Karpas-422 (cell line): ENCODE measurements at places on chromosomes 1 and 21. TPM values are rescaled to one million over a fixed set of nuclear protein-coding genes. Genes with fewer than 3 reads are reported as not detected.
A peak's percentile ranks its signal among the peaks of the same experiment; 100 is the strongest.

GRCh38 chr1:2224170-2224584, 3.9 kb upstream of the SKI start:
- DNase-seq = no peak
- peaks cover 2% of the 10 kb centered on the region; the same call in 1 of the 2 replicates for H3K4me1 ChIP-seq
- H3K4me3 ChIP-seq = no peak overlapping the region
- H3K36me3 ChIP-seq = no peaks in the 10 kb centered on the region

DNA sequence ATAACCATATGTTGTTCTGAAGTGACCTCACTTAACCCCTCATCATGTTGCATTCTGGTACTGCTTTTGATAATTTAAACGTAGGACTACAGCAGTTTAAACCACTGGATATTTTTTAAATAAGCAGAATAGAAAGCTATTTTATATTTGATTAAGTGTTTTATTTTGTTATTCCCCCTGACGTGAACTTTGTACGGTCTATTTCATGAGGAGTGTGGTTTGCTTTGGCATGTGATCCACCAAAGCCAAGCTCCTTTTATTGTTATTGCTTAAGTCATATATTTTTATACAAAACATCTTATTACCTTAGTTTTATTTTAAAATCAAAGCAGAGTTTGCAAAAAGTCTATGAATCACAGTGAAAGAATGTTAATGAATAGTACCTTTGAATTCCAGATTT, 101.4 kb upstream of the L1TD1 start:
- no peaks in the 10 kb centered on the region for H3K4me1 ChIP-seq
- no peak overlapping the region for H3K4me3 ChIP-seq
- no peaks in the 10 kb centered on the region for H3K36me3 ChIP-seq
- no peak overlapping the region for H3K27ac ChIP-seq
- no peak for DNase-seq

DNA sequence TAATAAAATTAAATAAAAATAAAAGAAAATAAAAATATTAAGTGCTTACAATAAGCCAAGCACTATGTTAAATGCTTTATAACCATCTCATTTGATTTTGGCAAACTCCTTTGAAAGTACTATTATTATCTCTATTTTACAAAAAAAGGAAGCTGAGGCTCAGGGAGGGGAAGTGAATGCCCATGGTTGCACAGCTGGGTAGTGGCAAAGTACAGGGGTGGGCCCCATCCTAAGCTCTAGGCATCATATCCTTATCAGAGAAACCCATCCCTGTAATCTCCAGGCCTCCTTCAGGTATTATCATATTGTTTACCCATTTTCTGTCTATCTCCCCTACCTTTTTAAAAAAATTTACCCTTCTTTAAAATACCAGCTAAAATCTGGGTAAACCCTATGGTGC, 2.3 kb upstream of the MED18 start:
- peaks cover 10% of the 10 kb centered on the region; the same call in 1 of the 2 replicates for H3K36me3 ChIP-seq
- peaks cover 31% of the 10 kb centered on the region for H3K4me1 ChIP-seq
- peak overlapping the region; percentile 74 for H3K27ac ChIP-seq
- H3K4me3 ChIP-seq = no peak overlapping the region

The ADSS2 gene
- total RNA-seq = 50.2 and 50.9 TPM in 2 replicates

GRCh38 chr1:165134431-165134830, 222.1 kb downstream of the LMX1A start:
- no peaks in the 10 kb centered on the region for H3K36me3 ChIP-seq
- no peaks in the 10 kb centered on the region for H3K4me1 ChIP-seq
- no peak overlapping the region for H3K4me3 ChIP-seq
- no peak for DNase-seq
- no peak overlapping the region for H3K27ac ChIP-seq
- H3K27me3 ChIP-seq = no peaks in the 10 kb centered on the region

The FCER1G gene
- total RNA-seq = not detected in 2 replicates

GRCh38 chr1:202965422-202965821, 1.6 kb downstream of the CYB5R1 start:
- no peak overlapping the region for H3K27ac ChIP-seq
- no peaks in the 10 kb centered on the region for H3K27me3 ChIP-seq
- no peak for DNase-seq
- H3K36me3 ChIP-seq = no peaks in the 10 kb centered on the region
- H3K4me1 ChIP-seq = peaks cover 33% of the 10 kb centered on the region
- no peak overlapping the region for H3K4me3 ChIP-seq

DNA sequence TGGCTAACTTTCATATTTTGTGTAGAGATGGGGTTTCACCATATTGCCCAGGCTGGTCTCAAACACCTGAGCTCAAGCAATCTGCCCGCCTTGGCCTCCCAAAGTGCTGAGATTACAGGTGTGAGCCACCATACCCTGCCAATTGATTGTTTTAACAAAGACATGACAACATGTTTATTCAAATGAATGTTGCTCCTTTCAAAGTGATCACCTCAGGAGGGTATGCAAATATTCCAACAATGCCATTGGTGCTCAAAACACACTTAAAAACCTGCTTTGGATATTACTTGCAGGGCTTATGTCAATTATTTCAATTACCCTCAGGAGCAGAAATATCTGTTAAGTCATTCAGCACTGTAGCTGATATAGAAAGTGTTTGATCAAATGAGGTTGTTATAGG, 7.9 kb downstream of the LAX1 start:
- H3K27ac ChIP-seq = no peak overlapping the region
- H3K4me1 ChIP-seq = peaks cover 11% of the 10 kb centered on the region
- H3K4me3 ChIP-seq = no peak overlapping the region
